Thymus (tissue), 14 donors: ENCODE measurements at places on chromosomes 2 and 18.

DNA sequence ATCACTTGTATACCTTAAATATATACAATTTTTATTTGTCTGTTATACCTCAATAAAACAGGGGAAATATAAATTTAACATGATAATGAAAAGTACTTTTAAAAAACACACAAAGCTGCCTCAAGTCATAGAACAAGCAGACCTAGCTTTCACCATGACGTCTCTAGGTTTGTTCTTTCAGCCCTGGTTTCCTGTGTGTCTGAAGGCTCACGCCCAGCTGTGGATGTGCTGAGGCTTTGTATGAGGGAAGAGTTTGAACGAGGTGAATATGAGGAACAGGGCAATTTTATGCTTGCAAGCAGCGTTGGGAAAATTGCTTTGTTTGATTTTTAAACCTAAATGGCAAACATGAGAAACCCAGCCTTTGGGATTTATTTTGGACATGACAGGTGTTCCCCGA is 15.3 kb downstream of the SH3RF3 start:
- no peak for DNase-seq

DNA sequence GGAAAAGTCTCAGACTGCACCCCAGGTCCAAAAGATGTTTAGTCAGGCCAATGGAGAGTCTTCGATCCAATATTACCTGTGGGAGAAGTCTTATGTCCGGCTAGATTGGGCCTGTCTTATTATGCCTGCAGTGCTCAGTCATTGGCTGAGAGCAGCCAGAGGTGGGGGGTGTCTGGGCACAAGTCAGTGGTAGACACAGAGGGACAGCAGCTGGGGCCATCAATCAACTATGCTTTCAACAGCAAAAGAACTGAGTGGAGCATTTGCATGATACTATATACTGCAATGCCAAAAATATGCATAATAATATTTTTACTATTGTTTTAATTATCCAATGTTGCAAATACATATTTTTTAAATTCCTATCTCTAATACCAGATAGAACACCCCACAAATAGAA is 298.6 kb upstream of the CDH20 start:
- no peak for DNase-seq

- DNase-seq: no peak
These were observed 205.4 kb downstream of the ZNF407 start for GRCh38 chr18:74803117-74803516.

GRCh38 chr2:17805166-17805565 is 11.1 kb upstream of the MSGN1 start:
- no peak for DNase-seq

DNA sequence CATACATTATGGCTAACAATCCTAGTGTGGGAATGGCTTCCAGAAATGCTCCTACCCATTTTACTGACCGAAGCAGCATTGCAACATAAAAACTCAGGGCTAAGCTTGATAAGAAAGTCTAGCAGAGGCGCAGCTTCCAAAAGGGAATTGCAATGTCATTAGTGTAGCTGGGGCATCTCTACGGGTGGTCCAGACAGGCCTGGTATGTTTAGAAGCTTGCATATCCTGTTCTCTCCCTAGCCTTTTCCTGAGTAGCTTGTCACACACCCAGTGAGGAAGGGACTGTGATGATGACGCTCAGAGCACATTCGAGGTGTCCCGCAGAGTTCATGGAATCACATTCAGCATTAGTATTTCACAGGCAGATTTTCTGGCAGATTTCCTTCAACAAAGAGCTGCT is 38.0 kb upstream of the COL5A2 start:
- no peak for DNase-seq

DNA sequence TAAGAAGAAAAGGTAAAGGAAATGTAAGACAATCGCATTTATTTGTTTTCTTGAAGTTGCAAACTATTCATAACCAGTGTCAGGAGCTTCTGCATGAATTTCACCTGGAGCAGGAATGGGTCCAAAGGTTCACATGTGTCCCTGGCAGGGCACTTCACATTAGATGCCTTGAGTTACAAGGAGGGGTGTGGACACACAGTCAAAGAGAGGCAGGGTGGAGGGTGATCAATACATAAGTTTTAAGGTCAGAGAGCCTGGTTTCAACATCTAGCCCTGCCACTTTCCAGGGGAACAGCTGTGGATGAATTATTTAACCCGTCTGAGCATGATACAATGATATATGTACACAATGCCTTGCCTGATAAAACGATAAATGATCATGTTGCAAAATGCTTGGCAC is 321.4 kb downstream of the CYP26B1 start:
- no peak for DNase-seq
